Stimulated activated naive B cell treated with anti-CD40 and anti-IgM and Interleukin-4, amounts not matched to agents 10 μg/mL and 1 μg/mL and 100 μg/mL, for 72 hours (primary cell): ENCODE measurements at places on chromosomes 6 and 20.

- peaks cover 36% of the 10 kb centered on the region for H3K36me3 ChIP-seq
- H3K4me3 ChIP-seq: no peak overlapping the region
- H3K27ac ChIP-seq: no peak overlapping the region
- DNase-seq: no peak
- no peaks in the 10 kb centered on the region for H3K4me1 ChIP-seq
- no peaks in the 10 kb centered on the region for H3K27me3 ChIP-seq
Observed at GRCh38 chr20:10462516-10462915, 27.4 kb downstream of the SLX4IP start.

- H3K36me3 ChIP-seq: no peaks in the 10 kb centered on the region
- no peaks in the 10 kb centered on the region for H3K27me3 ChIP-seq
- H3K4me1 ChIP-seq: peaks cover 30% of the 10 kb centered on the region
- H3K27ac ChIP-seq: peak overlapping the region; percentile 42
- no peak for DNase-seq
- peak overlapping the region; percentile 74 for H3K4me3 ChIP-seq
Observed at GRCh38 chr6:7087066-7087465, 20.7 kb upstream of the RREB1 start.

DNA sequence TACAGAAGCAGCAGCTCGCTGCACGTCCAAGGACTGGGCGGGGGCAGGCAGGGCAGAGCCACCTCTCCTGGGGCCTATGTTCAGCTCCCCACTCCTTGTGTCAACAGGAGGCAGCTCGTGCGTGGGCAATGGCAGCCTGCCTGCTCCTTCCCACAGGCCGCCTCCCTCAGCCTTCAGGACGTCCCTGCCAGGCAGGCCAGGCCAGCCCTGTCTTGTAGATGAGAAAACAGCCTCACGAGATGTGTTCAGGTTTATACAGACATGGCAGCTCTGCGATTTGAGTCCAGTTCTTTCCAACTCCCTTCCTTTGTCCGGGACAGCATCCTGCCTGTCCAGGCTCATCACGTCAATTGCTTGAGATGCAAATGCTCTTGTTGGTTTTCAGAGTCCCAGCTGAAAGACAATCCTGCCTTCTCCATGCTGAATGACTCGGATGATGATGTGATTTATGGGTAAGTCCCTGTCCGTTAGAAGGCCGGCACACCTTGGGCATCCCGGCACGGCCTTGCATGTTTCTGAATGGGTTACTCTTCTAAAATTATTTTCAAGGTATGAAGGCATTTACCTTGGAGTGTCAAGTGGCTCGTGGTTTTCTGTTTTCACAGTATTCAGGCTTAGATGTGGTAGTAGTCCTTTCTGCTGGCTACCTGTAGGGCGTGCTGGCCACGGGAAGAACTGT, 13.5 kb downstream of the DYNLT1 start:
- no peaks in the 10 kb centered on the region for H3K27me3 ChIP-seq
- DNase-seq: no peak
- H3K27ac ChIP-seq: no peak overlapping the region
- H3K36me3 ChIP-seq: peaks cover 52% of the 10 kb centered on the region

DNA sequence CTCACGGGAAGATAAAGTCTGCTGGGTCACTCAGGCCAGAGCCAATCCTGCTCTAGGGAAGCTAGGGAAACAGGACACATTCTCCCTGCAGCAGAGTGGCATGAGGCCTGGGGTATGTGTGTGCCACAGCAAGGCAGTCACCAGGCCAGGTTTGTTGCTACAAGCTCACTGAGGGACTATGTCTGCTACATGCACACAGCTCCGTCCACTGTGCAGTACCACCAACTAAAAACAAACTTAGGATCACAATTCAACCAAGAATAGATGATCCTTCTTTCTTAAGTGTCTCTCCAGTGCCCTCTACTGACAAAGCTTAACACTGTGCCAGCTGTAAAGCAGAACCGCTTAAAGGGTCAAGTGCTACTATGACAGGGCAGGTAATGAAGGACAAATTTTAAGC, 192.5 kb downstream of the PTPRK start:
- no peak overlapping the region for H3K4me3 ChIP-seq
- DNase-seq: peak; percentile 3
- H3K27me3 ChIP-seq: no peaks in the 10 kb centered on the region
- no peak overlapping the region for H3K27ac ChIP-seq

DNA sequence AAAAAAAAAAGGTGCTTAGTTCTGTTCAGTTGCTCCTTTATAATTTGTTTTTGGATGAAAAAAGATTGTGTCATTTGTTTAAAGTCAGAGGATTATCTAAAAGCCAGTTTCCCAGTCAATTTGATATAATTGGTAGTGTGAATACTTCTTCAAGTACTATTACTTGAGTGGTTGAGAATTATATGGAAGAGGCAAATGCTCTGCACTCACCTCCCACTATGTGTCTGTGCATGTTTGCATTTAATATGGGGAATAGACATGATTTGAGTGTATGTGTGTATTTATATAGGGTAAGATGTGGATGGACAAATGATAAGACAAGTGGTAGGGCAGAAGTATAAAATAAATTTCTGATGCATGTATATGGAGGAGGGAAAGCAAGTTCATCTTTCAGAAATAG, 15.8 kb downstream of the GJA1 start:
- H3K4me3 ChIP-seq: no peak overlapping the region
- no peaks in the 10 kb centered on the region for H3K4me1 ChIP-seq
- H3K27me3 ChIP-seq: no peaks in the 10 kb centered on the region
- DNase-seq: no peak
- H3K36me3 ChIP-seq: no peaks in the 10 kb centered on the region

GRCh38 chr6:118618676-118619377, 32.6 kb downstream of the CEP85L start:
- H3K27me3 ChIP-seq: no peaks in the 10 kb centered on the region
- peaks cover 30% of the 10 kb centered on the region for H3K4me1 ChIP-seq
- H3K36me3 ChIP-seq: peaks cover 6% of the 10 kb centered on the region
- peak; percentile 34 for DNase-seq
- H3K4me3 ChIP-seq: no peak overlapping the region

GRCh38 chr6:26576929-26577719, 19.6 kb upstream of the ABT1 start:
- H3K4me1 ChIP-seq: peaks cover 11% of the 10 kb centered on the region
- H3K27me3 ChIP-seq: peaks cover 42% of the 10 kb centered on the region
- H3K4me3 ChIP-seq: peak overlapping the region; percentile 85
- DNase-seq: peak; percentile 60
